ENCODE measurements at places on chromosomes 6 and 20.
A peak's percentile ranks its signal among the peaks of the same experiment; 100 is the strongest.

GRCh38 chr6:13355999-13356785, 27.9 kb upstream of the TBC1D7 start:
- no peak for DNase-seq

DNA sequence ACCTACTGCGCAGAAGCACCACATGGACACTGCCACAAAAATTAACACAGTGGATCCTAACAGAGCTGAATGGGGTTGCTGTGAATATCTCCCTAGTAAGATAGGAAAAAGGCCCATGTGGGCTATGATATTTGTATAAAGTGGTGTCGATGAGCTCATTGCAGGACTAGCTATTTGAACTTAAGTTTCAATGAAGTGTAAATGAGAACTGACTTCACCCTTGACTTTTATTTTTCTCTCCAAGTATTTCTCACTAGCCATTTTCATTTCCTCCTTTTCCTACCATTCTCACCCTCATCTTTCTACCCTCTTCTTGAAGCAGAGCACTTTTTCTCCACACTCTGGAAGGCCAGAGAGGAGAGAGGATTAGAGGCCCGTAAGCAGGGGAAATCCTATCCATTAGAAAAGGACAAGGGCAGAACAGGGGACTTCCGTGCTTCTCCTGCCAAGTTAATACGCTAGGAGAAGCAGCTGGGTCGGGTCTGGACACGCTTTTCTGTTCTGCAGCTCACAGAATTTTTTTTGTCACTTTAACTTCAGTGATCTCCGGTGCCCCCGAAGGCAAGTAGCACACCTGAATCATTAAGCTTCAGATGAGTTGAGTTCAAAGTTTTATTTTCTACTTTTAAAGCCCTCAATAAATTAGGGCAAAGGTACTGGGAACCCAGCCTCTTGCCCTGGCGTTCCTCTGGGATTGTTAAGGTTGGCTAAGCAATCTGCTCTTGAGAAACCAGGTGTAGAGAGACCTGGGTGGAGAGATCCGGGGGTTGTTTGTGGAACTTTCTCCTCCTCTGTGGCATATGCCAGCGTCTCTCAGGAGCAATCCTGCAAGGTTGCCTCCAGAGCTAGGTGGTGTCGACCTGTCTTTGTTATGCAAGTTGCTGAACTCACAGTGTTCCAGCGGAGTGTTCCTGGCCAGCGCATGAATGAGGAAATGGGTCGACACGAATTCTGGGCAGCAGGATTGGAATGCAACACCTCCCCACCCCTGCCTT, 56.2 kb upstream of the ARID1B start:
- no peak for DNase-seq

DNA sequence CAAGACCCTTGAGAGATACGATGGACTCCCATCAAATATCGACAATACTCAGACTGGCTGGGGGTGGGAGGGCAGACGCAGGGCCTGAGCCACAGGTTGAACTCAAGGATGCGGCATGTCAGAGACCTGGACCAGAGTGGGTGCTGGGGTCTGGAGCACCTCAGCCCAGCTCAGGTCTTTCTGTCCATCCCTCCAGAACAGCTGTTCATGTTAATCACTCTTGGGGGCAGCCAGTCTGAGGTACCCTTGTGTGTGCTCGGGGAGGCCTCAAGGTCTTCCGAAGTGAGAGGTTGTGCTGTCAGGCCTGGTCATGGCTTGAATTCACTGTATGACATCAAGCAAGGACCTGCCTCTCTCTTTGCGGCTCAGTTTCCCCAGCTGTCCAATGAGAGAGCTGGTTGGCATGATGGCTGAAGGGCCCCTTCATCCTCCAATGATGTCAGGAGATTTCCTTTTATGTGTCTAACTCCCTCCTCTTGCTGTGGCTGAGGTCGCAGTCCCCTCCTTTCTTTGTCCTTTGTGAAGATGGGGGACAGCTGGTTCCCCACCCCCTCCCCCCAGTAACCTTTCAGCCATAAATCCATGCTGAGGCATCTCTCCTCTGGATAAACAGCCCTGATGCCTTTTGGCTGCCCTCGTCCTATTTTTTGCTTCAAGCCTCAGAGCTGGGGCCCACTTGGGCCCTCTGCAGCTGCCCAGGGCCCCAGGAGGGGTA, 15.3 kb downstream of the MYH7B start:
- no peak for DNase-seq

- DNase-seq: no peak
Observed at GRCh38 chr20:8265588-8265987, 133.5 kb downstream of the PLCB1 start.

DNA sequence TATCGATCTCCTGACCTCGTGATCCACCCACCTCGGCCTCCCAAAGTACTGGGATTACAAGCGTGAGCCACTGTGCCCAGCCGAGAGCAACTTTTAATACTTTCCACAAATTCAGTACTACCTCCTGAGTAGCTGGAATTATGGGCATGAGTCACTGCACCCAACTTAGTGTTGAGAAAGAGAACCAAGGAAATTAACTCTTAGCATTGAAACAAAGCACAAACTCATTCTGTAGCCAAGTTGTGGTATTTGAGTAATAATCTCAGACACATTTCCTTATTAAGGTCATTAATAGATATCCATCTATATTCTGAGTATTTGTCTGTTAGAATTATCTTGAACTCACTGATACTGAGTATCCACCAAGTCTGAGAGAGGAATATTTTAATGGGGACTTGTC, 14.3 kb upstream of the ELOVL2 start:
- DNase-seq: no peak

GRCh38 chr6:169959136-169960002, 207.9 kb downstream of the ERMARD start:
- DNase-seq: peak; percentile 31

GRCh38 chr6:3287976-3288707, 29.4 kb downstream of the PSMG4 start:
- DNase-seq: no peak

GRCh38 chr20:45487231-45487635, 17.7 kb downstream of the WFDC2 start:
- no peak for DNase-seq

DNA sequence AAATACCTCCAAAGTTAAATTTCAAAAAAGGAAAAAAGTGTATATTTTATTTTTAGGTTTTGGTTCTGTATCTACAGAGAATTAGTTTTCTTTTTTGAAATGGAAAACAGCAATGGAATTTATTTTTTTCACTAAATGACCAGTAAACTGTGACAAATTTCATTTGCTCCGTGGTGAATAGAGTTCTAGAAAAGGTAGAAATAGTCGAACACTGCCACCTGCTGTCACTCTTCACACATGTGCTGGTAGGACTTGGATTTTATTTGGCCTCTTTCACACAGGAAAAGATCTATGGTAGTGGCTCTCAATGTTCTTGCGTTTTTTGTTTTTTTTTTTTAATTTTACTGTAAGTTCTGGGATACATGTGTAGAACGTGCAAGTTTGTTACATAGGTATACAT, 312.5 kb downstream of the EYA4 start:
- no peak for DNase-seq

DNA sequence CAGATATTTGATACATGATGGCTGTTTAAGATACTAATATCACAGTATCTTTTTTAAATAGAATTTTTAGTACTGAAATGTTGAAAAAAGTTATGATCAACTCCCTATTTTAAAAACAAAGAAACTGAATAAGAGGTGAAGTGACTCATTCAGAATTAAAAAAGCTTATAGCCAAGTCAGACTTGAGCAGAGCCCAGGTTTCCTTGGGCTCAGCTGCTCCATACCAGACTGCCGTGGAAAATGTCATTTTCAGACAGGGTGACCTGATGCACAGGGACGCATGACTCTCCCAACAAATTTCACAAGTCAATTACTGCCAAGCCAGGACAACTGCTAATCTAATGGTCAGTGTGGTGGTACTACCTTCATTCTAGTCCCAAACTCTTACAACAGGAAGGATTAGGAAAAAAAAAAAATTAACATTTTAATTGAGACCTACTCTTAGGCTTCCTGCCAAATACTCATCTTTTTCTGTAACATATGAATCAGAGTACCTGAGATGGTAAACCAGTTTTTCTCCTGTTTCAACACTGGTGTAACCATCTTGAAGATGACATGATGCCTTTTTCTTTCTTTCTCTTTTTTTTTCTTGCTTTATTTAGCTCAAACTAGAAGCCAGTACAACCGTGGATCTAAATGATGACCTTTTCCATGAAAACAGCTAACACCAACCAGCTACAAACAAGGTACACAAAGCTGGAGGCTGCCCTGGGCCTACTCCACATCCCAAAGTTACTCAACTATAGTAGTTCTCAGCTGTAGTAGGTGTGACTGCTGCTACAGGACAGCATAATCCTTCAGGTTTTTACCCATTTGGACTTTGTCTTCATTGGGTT, 30.5 kb downstream of the SLC22A23 start:
- DNase-seq: no peak

GRCh38 chr20:10521836-10522235, 86.7 kb downstream of the SLX4IP start:
- no peak for DNase-seq

- no peak for DNase-seq
Observed at GRCh38 chr20:63619505-63619904, 7.4 kb downstream of the GMEB2 start.

All from activated CD8-positive, alpha-beta memory T cell treated with anti-CD3 and anti-CD28 coated beads, Interleukin-2, amount 50 U/mL, for 4 hours (primary cell).